ENCODE measurements at places on chromosomes 4 and X. TPM values are rescaled to one million over a fixed set of nuclear protein-coding genes. Genes with fewer than 3 reads are reported as not detected.

DNA sequence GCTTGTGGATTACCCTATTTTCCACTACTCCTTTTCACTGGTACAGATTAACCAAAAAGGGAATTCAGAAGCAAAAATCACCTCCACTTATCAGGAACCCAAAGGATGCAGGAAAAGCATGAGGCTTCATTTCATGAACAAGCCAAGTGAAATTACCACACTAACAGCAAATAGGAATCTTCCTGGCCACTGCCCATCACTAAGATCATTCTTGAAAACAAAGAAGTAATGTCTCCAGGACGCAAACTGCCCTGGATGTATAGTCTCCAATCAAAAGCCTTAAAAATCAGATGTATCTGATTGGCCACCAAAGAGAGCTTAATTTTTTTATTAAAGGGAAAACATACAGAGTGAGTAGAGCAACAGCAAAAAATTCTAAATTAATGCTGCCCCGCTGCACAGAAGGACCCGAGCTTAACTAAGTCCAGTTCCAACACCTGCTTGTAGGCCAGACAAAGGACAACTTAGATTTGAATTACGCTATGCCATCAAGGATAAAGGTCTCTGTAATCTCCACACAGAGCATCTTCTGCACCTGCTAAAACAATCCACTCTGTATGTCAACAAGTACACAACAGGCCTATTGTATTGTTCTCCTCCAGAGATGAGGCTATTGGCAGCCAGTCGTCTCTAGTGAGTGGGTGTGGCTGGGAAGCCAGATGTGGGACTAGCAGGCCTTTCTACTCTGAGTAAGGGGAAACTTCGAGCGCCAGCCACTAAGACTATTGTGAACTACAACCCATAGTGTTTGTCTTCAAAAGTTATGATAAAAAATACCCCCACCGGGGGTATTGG, 12.4 kb downstream of the ZDHHC9 start:
- DNase-seq, result no peak

- DNase-seq, result no peak
Measured at GRCh38 chr4:156686120-156686519, 285.5 kb downstream of the PDGFC start.

GSX2 gene
- not detected for total RNA-seq

ATP2B3 gene
- 0.05 TPM for total RNA-seq

SGCB gene
- 29.9 TPM for total RNA-seq

- no peak for DNase-seq
Measured at GRCh38 chr4:62015043-62015739, 815.1 kb downstream of the ADGRL3 start.

CXorf65 gene
- total RNA-seq, result not detected

CCDC158 gene
- total RNA-seq, result not detected

DNA sequence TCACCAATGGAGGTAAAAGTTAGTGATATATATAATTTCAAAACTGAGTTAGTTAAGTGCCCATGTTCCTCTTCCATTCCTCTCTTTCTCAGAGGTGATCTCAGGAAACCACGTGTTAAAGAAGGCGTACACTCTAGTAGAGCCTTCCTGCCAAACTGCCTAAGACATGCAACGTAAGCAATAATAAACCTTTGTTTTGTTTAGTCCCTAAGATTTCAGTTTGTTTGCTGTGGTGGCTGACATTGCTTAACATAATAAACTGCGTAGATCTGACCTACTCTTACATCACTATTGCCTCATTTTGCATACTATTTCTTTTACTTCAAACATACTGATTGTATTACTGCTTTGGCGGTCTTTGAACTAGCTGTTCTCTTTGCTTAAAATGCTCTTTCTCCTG, 99.2 kb downstream of the JADE1 start:
- no peak for DNase-seq

MAGED4 gene
- total RNA-seq, result 143 TPM

SRPX gene
- total RNA-seq, result 3.7 TPM

- DNase-seq, result no peak
Measured at GRCh38 chrX:106247162-106247561, 79.1 kb downstream of the PWWP3B start.

DNA sequence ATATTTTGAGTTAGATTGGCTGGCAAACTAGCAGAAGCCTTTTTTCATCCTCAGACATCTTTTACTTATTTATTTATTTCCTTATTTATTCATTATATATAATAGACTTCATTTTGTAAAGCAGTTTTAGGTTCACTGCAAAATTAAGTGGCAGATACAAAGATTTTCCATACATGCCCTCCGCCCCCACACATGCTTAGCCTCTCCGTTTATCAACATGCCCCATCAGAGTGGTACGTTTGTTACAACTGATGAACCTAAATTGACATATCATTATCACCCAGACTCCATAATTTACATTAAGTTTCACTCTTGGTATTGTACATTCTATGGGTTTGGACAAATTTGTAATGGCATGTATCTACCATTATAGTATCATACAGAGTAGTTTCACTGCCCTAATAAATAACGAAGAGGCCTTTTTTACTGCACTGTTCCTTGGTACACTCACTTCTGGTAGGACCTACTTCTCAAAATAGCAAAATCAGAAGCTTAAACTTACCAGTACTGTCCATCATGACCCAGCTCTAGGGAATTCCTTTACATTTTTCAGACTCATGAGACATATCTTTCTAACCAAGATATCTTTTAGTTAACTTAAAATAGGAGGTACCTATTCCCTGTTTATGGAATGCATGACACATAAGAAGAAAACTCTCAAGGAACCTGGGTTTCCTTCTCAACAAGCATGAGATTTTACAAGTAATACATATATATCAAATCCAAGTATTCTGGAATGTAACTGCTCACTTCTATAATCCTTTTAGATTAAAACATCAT, 4.8 kb upstream of the TMPRSS11B start:
- no peak for DNase-seq

DNA sequence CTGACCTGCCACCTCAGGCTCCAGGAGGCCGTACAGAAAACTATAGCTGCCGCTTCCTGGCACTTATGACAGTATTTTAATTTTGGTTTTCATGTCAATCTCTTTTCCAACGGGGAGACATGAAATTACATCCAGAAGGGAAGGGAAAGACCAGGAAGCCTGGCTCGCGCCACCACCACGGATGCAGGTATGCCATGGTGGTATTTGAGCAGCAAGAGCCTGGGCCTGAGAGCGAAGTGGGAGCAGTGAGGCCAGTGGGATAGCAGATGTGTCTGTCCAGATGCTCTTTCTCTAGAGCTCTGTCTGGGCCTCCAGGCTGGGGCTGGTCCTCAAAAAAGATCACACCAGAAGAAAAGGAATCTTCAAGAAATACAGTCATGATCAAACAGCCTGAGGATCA, 82.5 kb upstream of the CPEB2 start:
- DNase-seq, result no peak

GRCh38 chrX:107834275-107835201, 8.9 kb downstream of the MID2 start:
- DNase-seq, result no peak

- DNase-seq, result no peak
Measured at GRCh38 chrX:103363046-103363445, 6.7 kb downstream of the TCEAL9 start.

INTU gene
- total RNA-seq, result 18.5 TPM

DNA sequence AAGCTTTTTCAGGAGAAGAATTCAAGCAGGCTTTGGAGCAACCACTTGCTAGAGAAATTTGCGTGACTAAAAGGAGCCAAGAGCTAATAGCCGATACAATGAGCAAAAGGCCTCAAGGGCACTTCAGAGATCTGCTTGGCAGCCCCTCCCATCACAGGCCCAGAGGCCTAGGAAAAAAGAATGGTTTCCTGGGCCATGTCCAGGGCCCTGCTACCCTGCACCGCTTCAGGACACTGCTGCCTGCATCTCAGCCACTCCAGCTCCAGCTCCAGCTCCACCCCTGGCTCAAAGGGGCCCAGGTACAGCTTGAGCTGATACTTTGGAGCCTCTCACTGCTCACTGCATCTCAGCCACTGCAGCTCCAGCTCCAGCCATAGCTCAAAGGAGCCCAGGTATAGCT, 98.9 kb downstream of the FAM13A start:
- DNase-seq, result no peak

IBSP gene
- total RNA-seq, result not detected
